ENCODE measurements at places on chromosomes 6 and 20.

- DNase-seq = peak; percentile 91
Measured at GRCh38 chr6:168826726-168827585, 386.0 kb downstream of the SMOC2 start.

DNA sequence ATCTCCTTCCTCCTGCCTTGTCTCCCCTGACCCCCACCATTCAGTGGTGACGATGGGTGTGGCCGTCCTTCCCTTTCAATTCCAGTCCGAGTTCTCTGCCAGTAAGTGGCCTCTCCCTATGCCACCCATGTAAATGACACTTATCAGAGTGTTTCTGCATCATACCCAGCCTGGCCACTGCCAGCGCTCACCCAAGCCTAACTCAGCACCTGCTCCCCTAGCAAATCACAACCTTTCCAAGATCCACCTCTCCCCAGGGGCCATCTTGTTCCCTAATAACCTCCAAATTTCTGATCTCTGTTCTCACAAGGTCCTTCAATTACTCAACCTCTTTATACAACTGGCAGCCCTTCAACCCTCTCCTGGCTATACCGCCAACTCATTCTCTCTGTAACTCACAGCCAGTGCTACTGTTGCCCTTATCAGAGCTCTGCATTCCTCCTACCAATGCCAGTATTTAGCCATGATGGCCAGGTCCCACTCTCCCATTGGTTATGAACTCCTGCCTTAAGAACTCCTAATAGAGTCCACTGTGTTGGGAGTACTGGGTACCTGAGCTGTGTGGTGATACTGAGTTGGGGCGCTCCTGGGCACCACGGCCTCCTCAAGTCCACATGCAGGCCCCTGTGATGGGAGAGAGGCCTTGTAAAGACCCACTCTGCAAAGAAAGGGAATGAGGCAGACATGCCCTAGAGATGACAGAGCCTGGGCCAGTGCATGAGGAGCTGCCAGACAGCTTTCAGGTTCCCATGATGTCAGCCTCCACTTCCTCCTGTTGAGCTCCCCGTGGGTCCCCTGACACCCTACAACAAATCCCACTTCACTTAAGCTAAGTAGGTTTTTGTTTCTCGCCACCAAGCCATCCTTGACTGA lies 187.4 kb upstream of the RREB1 start:
- no peak for DNase-seq

DNA sequence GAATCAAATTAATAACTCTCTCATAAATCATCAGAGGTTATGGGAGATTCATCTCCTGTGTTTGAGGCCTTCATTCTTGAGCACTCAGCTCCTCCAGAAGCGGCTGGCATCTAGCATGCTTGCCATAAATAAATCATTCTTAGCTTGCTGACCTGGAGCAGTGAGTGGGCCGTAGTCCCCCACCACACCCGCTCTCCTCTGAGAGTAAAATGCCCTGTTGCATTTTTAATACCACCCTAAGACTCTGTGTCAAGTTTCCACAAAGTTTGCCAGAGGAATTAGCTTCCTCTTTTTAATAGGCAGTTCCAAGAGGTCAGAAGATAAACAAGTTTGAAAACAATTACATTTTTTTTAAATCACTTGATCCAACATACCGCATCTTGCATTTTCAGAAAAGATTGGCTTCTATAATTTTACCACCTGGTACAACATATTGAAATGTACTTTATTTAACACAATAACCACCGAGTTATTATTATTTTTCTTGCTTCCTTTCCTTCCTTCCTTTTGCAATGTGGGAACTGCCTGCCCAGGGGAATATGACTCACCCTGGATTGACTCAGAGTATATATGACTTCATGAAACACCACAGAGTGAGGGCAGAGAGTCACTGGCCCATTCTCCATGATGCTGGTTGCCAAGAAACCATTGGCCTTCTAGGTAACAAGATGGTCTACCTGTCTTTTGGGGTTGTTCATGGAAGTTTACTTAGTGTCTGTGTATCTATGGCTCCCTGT lies 29.4 kb upstream of the CLIC5 start:
- DNase-seq = no peak

DNA sequence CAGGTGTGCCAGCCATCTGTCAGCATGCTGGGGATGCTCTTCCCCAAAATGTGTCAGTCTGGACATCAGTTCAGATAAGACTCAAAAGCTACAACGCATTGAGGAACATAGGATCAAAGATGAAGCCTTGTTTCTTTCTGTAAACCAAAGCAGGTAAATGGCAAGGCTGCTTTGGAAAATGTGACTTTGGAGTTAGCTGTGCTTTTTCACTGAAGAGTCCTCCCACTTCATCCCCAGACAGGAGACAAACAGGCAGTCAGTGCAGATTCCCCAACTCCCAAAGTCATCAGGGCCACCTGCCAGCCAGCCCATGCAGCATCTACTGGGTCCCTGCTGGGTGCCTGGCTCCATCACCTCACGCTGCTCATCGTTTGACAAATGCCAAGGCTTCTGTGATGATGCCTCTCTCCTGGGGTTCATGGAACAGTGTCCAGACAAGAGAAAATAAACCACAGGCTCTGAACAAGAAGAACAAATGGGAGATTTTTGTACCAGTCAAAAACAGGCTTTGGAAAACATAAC lies 205.0 kb upstream of the BTBD3 start:
- no peak for DNase-seq
